ENCODE measurements at places on chromosomes 5 and 9. TPM values are rescaled to one million over a fixed set of nuclear protein-coding genes. Genes with fewer than 3 reads are reported as not detected.

The VCP gene
- 185 TPM for total RNA-seq

The ADCY2 gene
- 0.17 TPM for total RNA-seq

The INSL6 gene
- not detected for total RNA-seq

The SPIN1 gene
- 69.2 TPM for total RNA-seq

The SPINK7 gene
- total RNA-seq, result not detected

The CETN3 gene
- 20.6 TPM for total RNA-seq

DNA sequence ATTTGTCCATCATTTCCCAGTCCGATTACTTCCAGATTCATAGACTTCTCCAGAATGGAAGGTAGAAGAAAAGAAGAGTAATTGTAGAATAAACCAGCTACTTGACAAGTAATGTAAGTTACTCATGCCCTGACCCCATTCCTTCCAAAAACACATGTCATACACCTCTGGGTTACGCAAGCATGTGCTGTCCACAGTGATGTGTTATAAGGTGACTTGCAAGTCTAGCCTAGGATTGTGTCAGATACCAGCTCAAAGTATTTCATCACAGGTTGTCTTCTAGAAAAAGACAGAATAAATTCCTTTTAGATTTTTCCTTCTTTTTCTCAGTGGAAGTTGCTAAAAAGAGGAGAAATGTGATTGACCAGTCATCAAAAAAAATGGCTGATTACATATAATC is 8.0 kb upstream of the TLR4 start:
- H3K27ac ChIP-seq, result no peak overlapping the region
- no peaks in the 10 kb centered on the region for H3K27me3 ChIP-seq
- H3K4me1 ChIP-seq, result no peaks in the 10 kb centered on the region
- no peaks in the 10 kb centered on the region for H3K36me3 ChIP-seq
- H3K4me3 ChIP-seq, result no peak overlapping the region
- DNase-seq, result no peak

DNA sequence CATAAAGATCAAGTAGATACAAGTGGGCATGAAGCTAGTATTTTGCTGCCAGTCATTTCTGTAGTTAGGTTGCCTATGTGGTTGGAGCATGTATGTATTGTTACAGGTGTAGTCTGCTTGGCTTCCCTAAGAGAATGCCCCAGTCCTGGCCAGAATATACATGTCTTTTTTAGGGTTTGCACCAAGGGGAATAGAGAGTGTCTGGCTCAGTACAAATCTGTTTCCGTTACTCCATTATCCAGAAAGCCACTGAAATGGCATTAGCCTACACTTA is 23.2 kb downstream of the TGFBR1 start:
- H3K4me3 ChIP-seq, result no peak overlapping the region
- H3K27me3 ChIP-seq, result no peaks in the 10 kb centered on the region
- no peak for DNase-seq

DNA sequence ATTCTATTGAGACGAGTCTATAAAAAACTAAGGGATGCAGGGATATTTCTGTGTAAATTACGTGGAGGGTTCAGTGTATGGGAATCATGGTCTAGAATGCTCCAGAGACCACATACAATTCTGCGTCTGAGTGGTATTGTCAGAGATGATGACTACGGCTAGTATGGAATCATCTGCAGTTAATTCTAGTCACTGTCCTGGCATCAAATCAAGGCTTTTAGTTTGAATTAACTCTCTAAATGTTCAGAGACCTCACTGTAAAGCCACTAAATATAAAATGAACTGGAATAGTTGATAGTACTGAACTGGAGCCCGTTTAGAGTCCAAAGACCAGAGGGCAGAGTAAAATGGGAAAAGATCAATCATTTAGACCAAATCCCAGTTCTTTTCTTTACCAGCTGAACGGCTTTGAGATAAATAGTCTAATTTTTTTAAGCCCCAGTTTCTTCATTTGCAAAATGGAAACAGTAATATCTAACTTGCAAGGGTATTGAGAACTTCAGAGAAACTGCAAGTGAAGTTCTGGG is 599.8 kb downstream of the EBF1 start:
- no peak overlapping the region for H3K27ac ChIP-seq
- H3K4me3 ChIP-seq, result no peak overlapping the region
- no peaks in the 10 kb centered on the region for H3K36me3 ChIP-seq
- DNase-seq, result no peak
- no peaks in the 10 kb centered on the region for H3K4me1 ChIP-seq

- H3K36me3 ChIP-seq, result no peaks in the 10 kb centered on the region
- no peak for DNase-seq
- H3K4me3 ChIP-seq, result no peak overlapping the region
- peaks cover 4% of the 10 kb centered on the region for H3K4me1 ChIP-seq
- H3K27ac ChIP-seq, result no peak overlapping the region
Measured at GRCh38 chr5:116410336-116410890, 164.2 kb downstream of the SEMA6A start.

- H3K36me3 ChIP-seq, result no peaks in the 10 kb centered on the region
- no peaks in the 10 kb centered on the region for H3K4me1 ChIP-seq
- no peaks in the 10 kb centered on the region for H3K27me3 ChIP-seq
- no peak for DNase-seq
- no peak overlapping the region for H3K27ac ChIP-seq
Measured at GRCh38 chr5:85684351-85684750, 933.4 kb upstream of the COX7C start.

DNA sequence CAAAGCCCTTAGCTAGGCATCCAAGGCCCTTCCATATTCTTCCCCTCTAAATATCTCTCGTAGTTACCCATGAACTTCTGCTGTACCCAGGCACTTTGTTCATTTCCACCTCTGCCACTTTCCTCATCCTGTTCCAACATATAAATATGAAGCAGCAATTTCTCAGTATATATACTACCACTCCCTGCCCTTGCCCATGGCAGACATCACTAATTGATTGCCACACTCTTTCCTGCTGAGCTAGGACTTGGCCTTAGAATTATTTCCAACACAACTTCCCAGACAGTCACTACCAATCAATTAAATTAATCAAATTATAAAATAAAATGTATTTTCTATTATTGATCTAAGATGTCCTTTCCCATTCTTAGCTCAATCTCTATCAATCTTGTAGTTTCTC is 8.5 kb downstream of the INSYN2B start:
- H3K27ac ChIP-seq, result no peak overlapping the region
- no peak overlapping the region for H3K4me3 ChIP-seq
- no peaks in the 10 kb centered on the region for H3K4me1 ChIP-seq
- no peak for DNase-seq
- no peaks in the 10 kb centered on the region for H3K36me3 ChIP-seq

DNA sequence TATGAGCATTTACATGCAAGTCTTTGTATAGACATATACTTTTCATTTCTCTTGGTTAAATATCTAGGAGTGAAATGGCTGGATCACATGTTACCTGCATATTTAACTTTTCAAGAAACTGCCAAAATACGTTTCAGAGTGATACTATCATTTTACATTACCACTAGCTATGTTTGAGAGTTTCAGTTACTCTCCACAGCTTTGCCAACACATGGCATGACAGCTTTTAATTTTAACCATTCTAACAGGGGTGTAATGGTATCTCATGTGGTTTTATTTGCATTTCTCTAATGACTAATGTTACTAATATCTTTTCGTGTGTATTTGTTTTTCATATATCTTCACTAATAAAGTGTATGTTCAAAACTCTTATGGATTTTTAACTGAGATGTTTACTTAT is 99.8 kb downstream of the DTWD2 start:
- H3K4me1 ChIP-seq, result no peaks in the 10 kb centered on the region
- no peak for DNase-seq
- no peaks in the 10 kb centered on the region for H3K27me3 ChIP-seq
- H3K4me3 ChIP-seq, result no peak overlapping the region
- no peak overlapping the region for H3K27ac ChIP-seq

DNA sequence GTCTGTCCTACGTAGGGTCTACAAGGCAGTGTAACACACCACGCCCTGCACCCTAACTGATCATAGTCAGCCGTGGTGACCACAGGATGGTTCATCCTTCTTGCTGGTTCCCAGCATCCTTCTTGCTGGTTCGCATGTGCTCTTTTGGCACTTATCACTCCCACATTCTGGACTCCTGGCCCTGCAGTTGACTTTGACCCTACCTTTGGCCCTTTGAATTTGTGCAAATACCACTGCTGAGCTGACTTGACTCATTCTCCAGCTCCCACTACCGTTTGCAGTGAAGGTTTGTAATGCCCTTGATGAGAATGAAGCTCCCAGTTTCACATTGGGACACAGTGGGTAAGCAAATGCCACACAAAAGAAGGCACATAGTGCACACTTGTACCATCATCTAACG is 33.8 kb downstream of the PALM2AKAP2 start:
- no peaks in the 10 kb centered on the region for H3K36me3 ChIP-seq
- H3K4me3 ChIP-seq, result no peak overlapping the region
- H3K27ac ChIP-seq, result no peak overlapping the region
- no peaks in the 10 kb centered on the region for H3K4me1 ChIP-seq

DNA sequence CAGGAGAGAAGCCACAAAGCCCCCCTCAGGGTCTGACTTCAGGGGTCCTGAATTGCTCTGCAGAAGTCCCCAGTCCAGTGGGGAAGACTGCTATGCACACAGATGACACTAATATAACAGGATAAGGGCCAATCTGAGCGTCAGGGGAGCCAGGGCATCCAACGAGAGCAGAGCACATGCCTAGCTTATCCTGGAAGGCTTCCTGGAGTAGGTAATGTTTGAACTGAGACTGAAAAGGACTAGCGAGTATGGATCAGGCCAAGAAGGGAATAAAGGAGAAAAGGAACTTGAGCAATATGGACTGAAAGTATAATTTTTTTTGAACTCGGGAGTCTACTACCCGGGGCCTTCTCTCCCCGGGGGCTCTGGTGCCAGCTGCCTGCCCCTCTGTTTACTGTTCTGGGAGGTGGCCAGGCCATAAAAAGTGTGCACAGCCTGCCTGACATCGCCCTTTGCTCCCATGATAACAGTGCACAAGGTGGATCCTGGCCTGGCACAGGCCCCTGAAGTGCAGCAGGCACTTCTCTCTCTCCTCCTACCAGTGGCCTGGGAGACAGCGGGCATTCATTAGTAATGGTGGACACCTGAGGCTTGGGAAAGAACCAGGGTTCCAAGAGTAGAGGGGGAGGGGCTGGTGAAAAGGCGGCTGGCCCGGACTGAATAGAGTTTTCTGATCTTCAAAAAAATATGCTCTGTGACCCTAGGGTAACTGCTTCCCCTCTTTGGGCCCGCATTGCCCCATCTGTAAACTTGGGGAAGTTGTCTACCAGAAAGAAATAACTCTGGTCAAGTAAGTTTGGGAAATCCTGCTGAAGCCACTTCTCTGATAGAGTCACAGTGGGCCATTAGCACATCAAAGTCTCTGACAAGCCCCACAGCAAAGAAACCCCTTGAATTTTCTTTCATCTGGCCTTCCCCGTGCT is 4.6 kb upstream of the SLC6A7 start:
- H3K27ac ChIP-seq, result no peak overlapping the region
- H3K36me3 ChIP-seq, result no peaks in the 10 kb centered on the region
- H3K4me3 ChIP-seq, result no peak overlapping the region
- no peak for DNase-seq
- peaks cover 18% of the 10 kb centered on the region for H3K27me3 ChIP-seq
- H3K4me1 ChIP-seq, result peaks cover 12% of the 10 kb centered on the region

- no peak overlapping the region for H3K4me3 ChIP-seq
- peaks cover 11% of the 10 kb centered on the region for H3K36me3 ChIP-seq
- DNase-seq, result no peak
- H3K27ac ChIP-seq, result no peak overlapping the region
- peaks cover 8% of the 10 kb centered on the region for H3K4me1 ChIP-seq
- H3K27me3 ChIP-seq, result no peaks in the 10 kb centered on the region
Measured at GRCh38 chr5:154949781-154950180, 8.9 kb downstream of the MRPL22 start.

DNA sequence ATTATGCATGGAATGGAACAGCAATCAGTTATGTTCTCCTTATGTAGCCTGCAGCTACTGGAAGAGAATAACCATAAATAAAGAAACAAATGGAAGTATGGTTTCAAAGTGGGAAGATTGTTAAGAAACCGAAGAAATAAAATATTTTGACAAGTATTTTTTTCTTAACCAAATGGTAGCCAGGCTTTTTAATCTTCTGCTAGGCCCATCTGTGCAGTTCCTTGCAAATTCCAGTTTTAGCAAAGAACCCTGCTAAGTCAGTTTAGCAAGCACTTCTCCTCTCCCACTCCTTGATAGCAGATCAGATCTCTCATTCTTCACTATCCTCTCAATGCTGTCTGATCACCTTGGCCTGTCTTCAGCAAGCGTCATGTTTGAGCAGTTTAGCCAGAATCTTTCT is 111.1 kb upstream of the PRDM9 start:
- DNase-seq, result no peak
- H3K36me3 ChIP-seq, result no peaks in the 10 kb centered on the region
- H3K4me1 ChIP-seq, result no peaks in the 10 kb centered on the region
- H3K27me3 ChIP-seq, result no peaks in the 10 kb centered on the region
- no peak overlapping the region for H3K27ac ChIP-seq

DNA sequence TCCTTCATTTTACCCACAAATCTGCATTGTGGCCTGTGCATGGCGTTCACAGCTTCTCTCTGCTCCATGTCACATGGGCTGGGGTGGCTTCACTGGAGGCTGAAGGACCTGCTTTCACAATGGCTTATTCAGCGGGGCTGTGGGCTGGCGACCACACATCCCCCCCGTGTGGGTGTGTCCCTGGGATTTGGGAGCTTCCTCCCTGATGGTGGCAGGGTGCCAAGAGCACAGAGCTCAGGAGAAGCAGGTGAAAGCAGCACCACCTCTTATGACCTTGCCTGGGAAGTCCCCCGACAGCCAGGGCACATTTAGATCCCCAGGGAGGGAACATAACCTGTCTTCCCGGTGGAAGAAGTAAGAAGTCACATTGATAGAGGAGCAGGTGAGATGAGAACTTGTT is 5.0 kb upstream of the MED10 start:
- peaks cover 6% of the 10 kb centered on the region for H3K4me1 ChIP-seq
- peaks cover 11% of the 10 kb centered on the region for H3K27me3 ChIP-seq
- no peak overlapping the region for H3K4me3 ChIP-seq
- H3K36me3 ChIP-seq, result no peaks in the 10 kb centered on the region

DNA sequence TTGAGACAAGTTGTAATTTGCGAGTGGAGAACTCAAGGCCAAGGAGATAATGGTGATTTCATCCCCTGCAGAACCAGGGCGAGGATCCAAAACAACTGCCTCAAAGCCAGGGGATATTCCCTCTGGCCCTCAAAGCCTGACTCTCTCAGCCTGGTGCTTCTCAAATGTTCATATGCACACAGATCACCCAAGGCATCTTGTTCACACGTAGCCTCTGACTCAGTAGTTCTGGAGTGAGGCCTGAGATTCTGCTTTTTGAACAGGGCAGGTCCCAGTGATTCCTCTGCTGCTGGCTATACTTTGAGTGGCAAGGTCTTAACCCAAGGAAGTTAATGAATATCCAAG is 30.2 kb upstream of the WWC1 start:
- H3K27me3 ChIP-seq, result no peaks in the 10 kb centered on the region

GRCh38 chr5:93055561-93055960 is 525.5 kb downstream of the NR2F1-AS1 start:
- H3K4me3 ChIP-seq, result no peak overlapping the region
- H3K36me3 ChIP-seq, result no peaks in the 10 kb centered on the region
- no peak for DNase-seq
- H3K27ac ChIP-seq, result no peak overlapping the region

Measured in upper lobe of right lung (tissue), 1 donor.